ENCODE measurements at places on chromosomes 4 and X.

GRCh38 chrX:71017396-71017939 lies 50.7 kb downstream of the SNX12 start:
- DNase-seq, result no peak

GRCh38 chrX:153375571-153375970 lies 25.6 kb downstream of the PNMA6E start:
- DNase-seq, result no peak

DNA sequence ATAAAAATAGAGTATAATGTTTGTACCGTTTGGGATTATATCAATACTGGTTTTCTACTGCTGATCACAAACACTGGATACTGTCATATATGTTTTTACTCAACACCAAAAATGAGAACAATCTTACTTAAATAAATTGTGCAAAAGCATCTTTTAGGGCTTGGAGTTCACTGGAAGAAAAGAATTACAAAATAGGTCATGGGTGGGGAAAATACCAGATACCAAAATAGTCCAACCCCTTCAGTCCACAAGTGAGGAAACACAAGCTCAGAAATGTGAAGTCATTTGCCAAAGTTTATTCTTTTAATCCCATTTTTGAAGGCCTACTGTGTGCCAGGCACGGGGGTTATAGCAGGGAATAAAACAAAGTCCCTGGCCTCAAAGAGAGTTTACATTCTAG lies 64.4 kb downstream of the ADGRG2 start:
- DNase-seq, result no peak

DNA sequence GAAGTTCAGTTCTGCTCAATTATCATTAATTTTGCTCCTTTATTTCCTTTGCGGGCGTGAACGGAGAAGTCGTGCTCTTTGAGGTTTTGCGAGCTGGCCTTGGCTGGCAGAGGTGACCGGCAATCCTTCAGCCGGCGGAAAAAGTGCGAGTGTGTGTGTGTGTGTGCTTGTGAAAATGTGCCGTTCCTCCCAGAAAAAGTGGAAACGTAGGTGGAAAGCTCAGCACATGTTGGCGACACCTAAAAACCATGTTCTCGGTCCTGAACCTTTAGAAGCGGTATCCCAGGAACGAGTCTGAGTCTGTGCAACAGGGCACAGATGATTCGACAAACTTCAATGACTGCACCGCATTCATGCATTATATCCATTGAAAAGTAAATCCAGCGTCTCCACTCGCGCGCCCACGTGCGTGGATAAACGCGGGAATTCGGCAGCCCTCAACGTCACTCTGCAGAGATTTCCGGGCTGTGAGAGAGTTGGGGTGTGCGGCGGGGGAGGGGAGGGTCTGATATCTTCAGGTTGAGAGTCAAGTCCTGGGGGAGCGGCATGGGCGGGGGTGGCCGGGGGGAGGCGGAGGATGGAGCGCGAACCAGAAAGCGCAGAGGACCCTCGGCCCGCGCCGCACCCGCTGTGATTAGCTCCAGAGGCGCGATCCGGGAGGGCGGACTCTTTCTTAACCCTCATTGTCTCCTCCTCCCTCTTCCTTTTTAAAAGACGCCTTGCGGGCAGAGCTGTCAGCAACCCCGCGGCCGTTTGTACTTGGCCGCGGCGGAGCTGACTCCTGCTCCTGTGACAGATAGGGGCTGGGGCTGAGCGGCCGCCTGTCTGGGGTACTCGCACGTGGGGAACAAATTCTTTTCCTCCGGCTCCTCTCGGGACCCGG lies at the start of gene SHISA3:
Gene SHISA3 (plus strand): TSS at position 737 of the 883 bp plus-strand sequence. CDS start 569 bp downstream, outside the sequence.
- DNase-seq, result no peak

DNA sequence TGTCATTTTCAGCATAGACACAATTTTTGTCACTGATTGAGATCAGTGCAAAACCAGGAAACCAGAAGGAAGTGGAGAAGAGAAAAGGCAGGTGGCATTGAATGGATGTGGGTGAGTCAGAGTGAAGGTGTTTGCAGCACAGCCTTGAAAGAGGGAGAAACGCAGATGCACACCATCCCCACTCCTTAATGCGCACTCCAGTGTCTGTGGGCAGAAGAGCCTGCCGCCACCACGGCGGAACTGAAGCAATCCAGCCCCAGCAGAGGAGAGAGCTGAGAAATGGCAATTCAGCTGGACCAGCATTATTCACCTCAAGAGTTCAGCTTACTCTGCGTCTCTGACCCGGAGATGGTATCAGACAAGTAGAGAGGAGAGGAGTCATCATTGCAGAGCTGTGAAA lies 393.1 kb upstream of the FRG1 start:
- no peak for DNase-seq

GRCh38 chr4:5780831-5781480 lies 70.0 kb downstream of the EVC start:
- no peak for DNase-seq

GRCh38 chrX:131677655-131678628 lies 134.1 kb downstream of the OR13H1 start:
- DNase-seq, result peak; percentile 27

- DNase-seq, result no peak
These were observed 8.0 kb downstream of the IBSP start for GRCh38 chr4:87807402-87807801.

- DNase-seq, result no peak
These were observed 210.2 kb downstream of the DMD start for GRCh38 chrX:33001107-33001506.

- DNase-seq, result no peak
These were observed 95.9 kb downstream of the PDGFC start for GRCh38 chr4:156875704-156876103.

DNA sequence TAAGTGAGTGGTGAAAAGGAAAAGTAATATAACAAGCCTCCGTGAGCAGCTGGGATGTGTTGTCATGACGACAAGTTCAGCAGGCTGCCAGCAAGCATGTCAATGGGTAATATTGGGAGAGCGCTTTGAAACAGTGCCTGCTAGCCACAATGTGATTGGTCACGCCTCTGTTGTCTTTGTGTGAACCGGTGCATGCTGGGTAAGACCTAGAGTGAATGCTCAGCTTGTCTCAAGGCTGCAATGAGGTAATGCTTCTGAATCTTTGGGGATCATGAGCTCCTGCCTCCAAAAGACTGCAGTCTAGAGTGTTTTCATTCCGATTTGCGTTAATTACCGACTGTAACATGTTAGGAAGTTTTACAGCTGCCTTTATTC lies 54.9 kb downstream of the STOX2 start:
- no peak for DNase-seq

- no peak for DNase-seq
These were observed 13.1 kb downstream of the NAT8L start for GRCh38 chr4:2071912-2072867.

DNA sequence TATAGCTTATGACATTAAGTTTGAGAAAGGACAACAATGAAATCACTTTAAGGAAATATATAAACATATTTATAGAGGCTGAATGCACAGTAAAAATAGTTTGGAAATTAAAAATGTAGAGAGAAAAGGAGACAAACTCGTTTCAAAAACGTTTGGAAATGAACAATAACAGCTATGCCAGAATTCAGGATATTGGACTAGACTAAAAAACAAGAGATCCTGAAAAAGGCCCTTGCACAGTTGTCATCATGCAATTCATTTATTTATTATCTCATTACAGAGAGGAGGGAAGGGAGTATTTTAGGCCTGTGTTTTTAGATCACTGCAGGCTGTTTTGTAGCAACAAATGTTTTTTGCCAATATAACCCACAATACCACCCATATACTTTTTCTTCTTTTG lies 527.2 kb downstream of the ADGRL3 start:
- DNase-seq, result no peak

DNA sequence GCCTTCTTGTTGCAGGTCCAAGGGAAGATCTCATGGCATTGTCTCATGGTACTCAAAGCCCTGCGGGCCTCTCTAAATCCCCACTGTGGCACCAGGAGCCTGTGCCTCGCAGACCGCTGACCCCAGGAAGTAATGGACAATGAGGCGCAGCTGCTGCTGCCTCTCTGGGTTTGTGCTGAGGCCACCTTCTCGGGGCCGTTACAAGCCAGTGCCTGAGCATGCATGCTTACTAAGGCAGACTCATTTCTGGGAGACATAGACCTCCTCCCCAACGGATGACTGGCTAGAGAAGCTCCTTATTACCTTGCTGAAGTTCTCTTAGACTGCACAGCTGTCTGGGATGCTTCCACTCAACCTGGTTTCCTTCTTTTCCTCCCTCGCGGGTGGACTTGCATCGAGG lies 1.3 kb downstream of the BDH2 start:
- DNase-seq, result no peak

GRCh38 chr4:139005774-139006173 lies 9.8 kb upstream of the NOCT start:
- DNase-seq, result no peak

- no peak for DNase-seq
These were observed 41.9 kb downstream of the PCDH19 start for GRCh38 chrX:100368167-100368566.

DNA sequence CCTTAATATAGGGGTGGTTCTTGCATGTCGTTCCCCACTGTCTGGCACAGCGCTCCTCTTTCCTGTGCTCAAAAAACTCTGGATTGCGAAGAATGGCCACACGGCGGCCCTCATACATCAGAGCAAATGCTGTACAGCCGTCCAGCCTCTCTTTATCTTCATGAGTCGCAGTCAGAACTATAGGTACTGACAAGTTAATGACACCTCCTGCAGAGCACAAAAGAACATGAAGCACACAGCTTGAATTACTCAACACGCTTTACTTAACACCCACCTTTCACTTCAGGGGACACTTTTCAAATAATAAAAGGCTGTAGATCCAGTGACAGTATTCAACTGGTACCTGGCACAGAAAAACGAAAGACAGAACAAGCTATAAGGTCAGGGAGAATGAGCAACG lies 65.3 kb downstream of the PAPSS1 start:
- DNase-seq, result no peak

- DNase-seq, result no peak
These were observed 33.6 kb upstream of the TAPT1 start for GRCh38 chr4:16259889-16260246.

GRCh38 chrX:1011691-1012283 lies 200.7 kb downstream of the CRLF2 start:
- no peak for DNase-seq

- no peak for DNase-seq
These were observed 504.0 kb downstream of the RAPGEF2 start for GRCh38 chr4:159606835-159607234.

DNA sequence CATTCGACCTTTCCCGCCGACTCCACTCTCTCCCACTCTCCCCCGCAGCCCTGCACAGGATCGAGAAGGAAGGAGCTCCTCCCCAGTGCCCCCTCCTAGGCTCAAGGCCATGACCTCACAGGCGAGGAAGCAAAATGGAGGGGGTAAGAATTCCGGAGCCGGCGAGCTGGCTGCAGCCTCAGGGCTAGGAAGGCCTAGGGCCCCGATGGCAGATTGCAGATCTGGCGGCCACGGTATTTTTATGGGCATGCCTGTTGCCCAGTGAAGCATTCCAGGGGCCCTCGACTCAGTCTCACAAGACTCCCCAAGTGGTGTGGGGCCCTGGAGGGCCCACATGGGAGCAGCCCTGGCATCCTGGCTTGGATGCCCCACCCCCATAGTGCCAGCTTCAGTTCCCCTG lies 942 bp upstream of the L1CAM start:
- DNase-seq, result no peak

- DNase-seq, result no peak
These were observed 12.8 kb upstream of the SAP30 start for GRCh38 chr4:173357939-173358338.

GRCh38 chr4:22897520-22898108 lies 204.9 kb downstream of the GBA3 start:
- no peak for DNase-seq

DNA sequence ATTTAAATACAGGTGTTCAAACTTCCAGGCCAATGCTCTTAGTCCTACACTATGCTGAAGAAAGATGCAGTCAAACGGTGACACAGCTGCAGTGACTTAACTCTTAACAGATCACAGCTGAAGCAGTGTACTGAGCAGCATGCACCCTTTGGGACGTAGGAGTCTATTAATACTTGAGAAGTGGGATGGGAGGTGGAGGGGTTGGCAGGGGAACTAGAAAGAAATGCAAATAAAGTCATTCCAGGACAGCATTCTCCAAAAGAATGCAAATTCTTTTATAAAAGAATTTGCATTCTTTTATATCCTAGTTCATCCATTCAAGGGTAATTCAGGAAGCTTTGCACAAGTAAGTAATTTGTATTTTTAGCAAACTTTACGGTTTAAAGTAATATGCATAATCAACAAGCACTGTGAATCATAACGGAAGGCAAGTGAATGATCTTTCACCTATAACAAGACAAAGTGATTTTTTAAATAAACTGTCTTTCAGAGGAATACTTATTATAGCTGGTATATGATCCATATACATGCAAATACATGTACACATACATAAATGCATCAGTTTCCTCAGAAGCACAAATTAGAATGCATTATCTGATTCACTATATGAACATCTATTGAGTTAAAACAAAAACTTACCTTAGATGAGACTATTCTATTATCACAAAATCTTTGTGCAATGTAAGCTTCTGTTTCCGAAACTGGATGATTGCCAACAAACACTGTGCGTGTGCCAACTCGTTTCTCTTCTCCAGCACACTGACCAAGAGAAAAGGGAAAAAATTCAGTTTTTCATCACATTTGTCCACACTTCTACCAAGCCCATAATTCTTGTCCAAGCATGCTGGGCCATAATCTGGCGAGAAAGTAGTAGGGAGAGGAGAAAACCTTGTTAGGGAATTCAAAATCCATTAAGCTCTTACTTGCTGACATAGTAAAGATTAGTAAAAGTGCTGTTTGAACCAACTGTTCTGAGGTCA lies 106.5 kb downstream of the ATP11C start:
- DNase-seq, result no peak

- DNase-seq, result no peak
These were observed 20.4 kb upstream of the NPY2R start for GRCh38 chr4:155187989-155188388.

- no peak for DNase-seq
These were observed 70.1 kb downstream of the NAA11 start for GRCh38 chr4:79255793-79256192.

DNA sequence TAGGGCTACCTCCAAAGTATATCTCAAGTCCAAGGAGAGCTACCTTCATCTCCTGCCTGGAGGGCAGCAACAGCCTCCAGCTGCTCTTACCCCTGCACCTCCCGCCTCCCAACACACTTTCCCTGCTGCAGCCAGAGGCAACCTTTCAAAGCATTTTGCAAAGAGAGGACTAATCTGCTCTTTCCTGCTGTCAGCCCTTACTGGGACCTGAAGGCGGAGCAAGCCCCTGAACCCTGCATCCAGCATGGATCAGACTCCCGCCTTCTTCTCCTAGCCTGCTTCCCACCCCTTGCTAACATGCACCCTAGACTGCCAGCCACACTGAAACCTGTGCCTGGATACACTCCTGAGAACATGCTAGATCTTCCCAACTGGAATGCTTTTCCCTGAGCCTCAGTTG lies 37.7 kb upstream of the VMA21 start:
- no peak for DNase-seq

GRCh38 chrX:103175944-103176753 lies 38.8 kb upstream of the BEX4 start:
- DNase-seq, result peak; percentile 34

GRCh38 chrX:9676738-9677097 lies 88.9 kb downstream of the GPR143 start:
- DNase-seq, result no peak

Measured in central memory CD4-positive, alpha-beta T cell (primary cell).